ENCODE measurements at places on chromosomes 7 and 10.

DNA sequence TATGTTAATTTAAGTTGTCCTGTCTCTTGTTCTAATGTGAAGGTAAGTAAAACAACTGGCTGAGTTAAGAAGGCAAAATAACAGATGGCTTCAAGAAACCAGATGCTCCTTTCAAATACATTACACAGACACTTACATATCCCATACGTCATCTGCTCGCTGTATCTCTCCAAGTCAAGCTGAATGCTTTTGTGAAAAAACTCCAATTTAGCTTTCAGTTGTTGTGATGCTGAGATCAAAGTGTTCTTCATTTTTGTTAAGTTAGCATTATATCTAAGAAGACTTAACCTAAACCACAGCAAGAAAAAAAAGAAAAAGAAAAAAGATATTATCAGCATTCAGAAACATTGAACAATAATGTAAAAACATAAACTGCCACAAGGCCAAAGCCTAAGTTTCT is 18.5 kb upstream of the ERLIN1 start:
- no peak for DNase-seq

GRCh38 chr10:3935141-3935540 is 150.1 kb upstream of the KLF6 start:
- no peak for DNase-seq

- no peak for DNase-seq
Measured at GRCh38 chr7:69674701-69675182, 76.5 kb downstream of the AUTS2 start.

DNA sequence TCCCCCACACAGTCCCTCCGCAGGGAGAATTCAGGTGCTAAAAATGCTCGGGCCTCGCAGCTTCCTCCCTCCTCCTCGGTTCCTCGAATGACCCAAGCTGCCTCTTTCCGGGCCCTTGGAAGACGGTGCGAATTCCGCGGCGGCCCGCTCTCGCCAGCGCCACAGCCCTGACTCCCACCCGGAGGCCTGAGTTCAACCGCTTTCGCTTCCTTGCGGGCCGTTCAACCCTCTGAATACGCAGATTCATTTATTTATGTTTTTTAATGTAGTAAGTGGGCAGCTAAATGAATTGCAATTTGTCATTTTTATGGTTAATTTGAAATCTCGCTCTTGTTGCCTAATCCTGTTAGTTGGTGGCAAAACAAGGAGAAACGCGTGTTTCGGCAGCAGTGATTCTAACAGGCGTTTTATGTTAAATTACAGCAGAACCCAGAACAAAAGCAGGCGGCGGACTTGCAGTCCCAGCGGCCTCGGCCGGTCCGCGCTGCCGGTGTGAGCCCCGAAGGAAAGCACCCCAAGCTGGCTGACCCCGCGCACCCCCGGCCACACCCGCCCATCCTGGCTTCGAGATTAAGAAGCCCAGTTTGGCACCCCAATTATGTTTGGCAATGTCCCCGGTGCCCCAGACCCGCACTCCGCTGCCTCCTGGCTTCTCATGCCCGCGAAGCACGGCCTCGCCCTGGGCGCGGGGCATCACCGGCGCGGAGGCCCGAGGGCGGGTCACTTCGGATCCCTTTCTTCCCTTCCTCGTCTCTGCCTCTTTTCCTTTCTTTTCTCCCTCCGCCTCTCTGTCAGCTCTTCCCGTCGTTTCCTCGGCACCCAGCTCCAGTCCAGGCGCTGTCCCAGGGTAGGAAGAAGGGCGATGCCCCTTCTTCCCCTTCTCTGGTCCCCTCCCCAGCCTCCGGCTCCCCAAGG is 75.9 kb downstream of the INSIG1 start:
- DNase-seq, result no peak

DNA sequence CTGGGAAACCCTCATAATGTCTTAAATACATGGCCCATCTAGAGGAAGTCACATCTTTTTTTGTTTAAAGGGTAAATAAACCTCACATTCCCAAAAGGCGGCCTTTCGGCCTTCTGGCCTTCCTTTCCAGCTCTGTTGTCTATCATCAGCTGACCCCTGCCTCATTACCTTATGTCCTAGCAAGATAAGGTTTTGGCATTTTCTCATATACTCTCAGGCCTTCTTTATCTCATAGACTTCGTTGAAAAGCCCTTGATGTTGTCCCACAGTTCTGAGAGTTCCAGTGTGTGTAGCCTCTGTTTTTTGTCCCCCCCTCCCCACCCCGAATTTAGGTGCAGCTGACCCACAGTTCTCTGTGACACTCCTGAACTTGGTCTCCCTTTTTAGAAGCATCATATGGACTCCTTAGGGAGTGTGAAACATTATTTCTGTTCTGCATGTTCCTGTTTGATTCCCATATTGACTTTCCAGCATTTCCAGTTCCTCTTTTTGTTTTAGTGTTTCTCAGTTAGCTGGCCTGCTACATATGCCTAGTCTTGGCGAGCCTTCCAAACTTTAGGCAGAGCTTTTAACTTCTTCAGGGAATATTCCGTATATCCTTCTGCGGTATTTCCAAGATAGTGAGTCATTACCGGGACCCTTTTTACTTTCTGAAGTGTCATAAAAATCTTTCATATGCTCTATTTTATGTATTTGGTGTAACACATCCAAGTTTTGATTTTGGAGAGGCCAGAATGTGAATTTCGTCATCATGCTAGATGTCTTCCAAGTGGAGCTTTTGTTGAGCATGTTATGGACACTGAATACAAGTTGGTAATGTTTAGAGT is 138.5 kb downstream of the LRRC4 start:
- no peak for DNase-seq

GRCh38 chr7:475951-476441 is 43.6 kb downstream of the PDGFA start:
- DNase-seq, result no peak

DNA sequence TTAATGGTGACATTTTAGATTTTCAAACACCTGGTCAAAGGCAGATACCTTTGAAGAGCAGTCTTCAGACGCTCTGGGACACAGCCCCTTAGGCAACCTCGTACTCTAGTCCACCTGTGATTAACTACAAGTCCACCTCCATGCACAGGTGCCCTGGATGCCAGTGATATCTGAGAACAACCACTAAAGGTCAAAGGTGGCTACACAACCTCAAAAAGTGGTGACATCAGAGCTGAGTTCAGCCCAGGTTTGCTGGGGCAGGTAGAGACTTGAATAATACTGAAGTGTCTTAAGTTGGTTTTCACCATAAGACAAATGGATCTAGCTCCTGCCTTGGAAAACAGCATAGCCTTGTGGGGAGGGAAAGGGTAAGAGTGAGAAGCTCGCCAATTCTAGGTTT is 143.4 kb upstream of the ADO start:
- DNase-seq, result no peak

DNA sequence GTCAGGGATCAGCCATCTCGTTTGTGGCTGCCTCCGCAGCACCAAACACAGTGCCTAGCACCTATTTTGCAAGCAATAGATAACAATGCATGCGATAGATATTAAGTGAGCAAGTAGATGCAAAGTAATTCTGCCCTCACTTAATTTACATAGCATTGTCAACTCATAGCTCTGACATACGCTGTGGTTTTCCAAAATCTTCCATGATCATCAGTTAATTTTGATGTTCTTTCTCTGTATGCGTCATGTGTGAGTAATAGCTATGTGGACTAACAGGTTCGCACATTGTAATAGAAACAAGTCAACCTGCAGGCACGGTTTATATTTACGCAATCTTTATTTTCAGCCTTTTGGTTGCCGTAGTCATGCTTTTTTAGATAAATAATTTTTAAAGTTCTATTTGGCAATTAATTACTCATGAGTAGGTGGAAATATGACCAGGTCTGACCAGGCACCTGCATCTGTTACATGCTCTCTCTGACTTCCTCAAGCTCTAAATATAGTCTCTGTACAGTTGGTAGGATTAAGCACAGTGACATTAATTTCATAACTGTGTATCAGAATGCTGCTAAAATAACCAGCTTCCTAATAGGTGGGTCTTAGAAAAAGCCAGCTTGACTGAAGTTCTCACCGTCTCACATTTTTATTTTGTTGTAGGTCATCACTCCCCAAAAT is 13.3 kb downstream of the MAP3K8 start:
- DNase-seq, result no peak

DNA sequence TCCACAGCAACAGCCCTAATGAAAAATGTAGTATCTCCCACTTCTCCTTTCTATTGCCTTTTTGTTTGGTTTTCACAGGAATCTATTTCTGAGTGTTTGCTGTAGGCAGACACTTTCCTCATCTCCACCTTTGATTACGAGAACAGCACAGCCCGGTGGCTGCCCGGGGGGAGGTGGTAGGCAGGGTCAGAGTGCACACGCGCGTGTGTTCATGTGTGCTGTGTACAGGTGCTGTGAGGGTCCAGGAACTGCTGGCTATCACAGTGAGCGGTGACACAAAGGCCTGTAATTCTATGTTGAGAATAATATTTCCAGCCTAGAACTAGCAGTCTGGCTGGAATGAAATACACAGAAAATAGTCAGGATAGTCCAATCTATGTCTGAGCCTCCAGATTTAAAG is 212.8 kb downstream of the ADARB2 start:
- no peak for DNase-seq

DNA sequence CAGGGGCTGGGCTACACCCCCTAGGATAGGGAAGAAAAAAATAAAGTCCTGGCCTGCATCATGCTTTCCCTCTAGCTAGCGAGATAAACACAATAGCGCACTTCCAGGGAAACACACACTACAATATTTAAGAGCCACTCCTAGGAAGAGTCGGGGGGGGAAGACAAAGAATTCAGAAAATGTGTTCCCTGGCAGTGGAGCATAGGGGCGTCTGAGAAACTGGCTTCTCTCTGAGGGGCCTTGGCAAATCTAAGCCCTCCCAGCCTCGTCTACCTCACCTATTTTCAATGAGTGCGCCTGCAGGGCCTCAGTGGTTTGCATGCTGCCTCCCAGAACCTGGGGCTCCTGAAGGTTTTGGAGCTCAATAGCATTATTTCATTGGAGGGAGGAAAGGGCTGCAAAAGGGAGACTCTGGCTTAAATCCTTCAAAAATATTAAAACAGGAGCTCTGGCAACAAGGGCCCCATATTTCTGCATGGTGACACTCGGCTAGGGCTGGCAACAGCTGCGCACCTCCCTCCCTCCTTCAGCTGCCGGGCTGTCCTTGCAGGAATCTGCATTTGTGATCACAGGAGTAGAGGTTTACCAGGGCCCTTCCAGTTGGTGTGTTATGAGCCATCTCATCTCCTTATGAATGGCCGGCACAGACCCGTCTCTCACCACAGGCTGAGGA is 10.8 kb downstream of the ANXA11 start:
- DNase-seq, result no peak

- DNase-seq, result no peak
Measured at GRCh38 chr10:80529604-80530003, 8.1 kb upstream of the SH2D4B start.

GRCh38 chr10:17648243-17649035 is 4.5 kb downstream of the STAM start:
- no peak for DNase-seq

DNA sequence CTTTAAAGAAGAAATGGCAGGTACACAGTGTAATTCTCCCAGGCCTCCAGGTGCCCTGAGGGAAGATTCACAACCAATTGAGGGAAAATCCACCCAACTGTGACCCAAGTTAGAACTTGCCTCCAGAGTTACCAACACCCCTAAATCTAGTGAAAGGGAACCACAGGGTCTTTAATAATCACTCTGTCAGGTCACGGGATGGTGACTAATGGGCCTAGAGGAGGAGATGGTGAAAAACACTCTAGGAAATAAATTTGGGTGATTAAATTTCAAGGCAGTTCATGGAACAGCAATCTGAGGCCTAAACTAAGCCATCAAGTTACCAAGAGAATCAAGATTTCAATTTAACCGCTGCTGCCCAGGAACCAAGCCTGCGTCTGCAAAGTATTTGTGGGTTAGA is 26.7 kb upstream of the SLF2 start:
- DNase-seq, result no peak

GRCh38 chr7:150580638-150581394 is 13.6 kb downstream of the GIMAP4 start:
- no peak for DNase-seq

- DNase-seq, result no peak
Measured at GRCh38 chr10:17838080-17838648, 29.0 kb downstream of the MRC1 start.

DNA sequence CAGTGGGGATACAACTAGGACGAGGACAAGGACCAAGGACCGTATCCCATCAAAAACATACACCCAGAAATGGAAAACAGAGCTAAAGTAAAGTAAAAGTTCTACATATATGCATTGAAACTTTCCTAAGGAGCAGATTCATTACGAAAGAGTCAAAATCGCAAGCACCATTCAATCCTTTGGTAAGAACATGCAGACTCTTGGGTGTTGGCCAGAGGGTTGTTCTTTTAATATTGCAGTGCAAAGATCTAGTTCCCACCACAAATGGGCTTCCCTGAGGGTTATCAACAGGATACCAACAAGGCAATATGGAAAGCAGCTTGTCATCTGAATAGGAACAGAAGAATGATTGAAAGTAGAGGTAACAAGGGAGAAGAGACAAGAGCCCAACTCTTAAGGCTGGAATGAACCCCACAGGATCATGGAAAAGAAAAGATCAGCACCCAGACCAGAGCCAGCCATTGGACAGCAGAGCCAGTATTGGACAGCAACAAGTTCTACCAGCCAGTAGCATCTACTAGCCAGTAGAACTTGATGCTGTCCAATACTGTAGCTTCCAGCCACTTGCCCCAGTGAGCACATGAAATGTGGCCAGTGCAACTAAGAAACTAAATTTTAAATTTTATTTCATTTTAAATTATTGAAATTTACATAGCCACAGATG is 66.0 kb downstream of the OSBPL3 start:
- DNase-seq, result no peak

GRCh38 chr10:112137154-112137987 is 46.2 kb downstream of the GPAM start:
- DNase-seq, result peak; percentile 30

GRCh38 chr7:34309116-34309515 is 348.9 kb upstream of the NPSR1 start:
- no peak for DNase-seq

DNA sequence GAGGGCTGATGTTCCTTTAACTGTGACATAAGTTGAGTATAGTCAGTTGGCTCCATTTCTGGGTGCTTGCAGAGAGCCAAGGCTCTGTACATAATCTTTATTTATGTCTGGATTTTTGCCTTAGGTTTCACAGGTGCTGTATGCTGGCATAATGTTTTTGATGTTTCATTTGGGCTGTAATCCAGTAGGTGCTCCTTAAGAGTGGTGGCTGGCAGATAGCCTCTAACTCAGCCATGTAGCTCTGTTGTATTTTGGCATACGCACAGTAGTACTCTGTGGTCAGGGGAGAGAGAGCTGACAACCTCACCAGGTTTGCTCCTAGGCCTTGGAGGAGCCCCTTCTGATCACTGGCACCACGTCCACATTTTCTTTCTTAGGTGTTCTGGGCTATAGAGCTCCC is 61.1 kb downstream of the RNF133 start:
- DNase-seq, result no peak

GRCh38 chr10:62045765-62046521 is 144.4 kb downstream of the ARID5B start:
- no peak for DNase-seq
